ENCODE measurements at places on chromosomes 3 and 15. TPM values are rescaled to one million over a fixed set of nuclear protein-coding genes. Genes with fewer than 3 reads are reported as not detected.

KBTBD13 gene
- total RNA-seq, result 1.2 TPM

CCDC191 gene
- 7.1 TPM for total RNA-seq

SYNPR gene
- not detected for total RNA-seq

LMCD1 gene
- total RNA-seq, result 76.9 TPM

CALML4 gene
- total RNA-seq, result 15.3 TPM

ROPN1 gene
- total RNA-seq, result not detected

GOLGA6B gene
- 0.23 TPM for total RNA-seq

PLS1 gene
- total RNA-seq, result 14.1 TPM

ATP13A5 gene
- not detected for total RNA-seq

ZIC1 gene
- 1.9 TPM for total RNA-seq

PTX3 gene
- total RNA-seq, result 5.1 TPM

TIGIT gene
- 1.5 TPM for total RNA-seq

ALAS1 gene
- 41.9 TPM for total RNA-seq

SCN10A gene
- total RNA-seq, result not detected

RETNLB gene
- not detected for total RNA-seq

MKRN3 gene
- 0.93 TPM for total RNA-seq

Measured in metanephros (tissue), 2 donors.